ENCODE measurements at places on chromosomes 5 and 9. TPM values are rescaled to one million over a fixed set of nuclear protein-coding genes. Genes with fewer than 3 reads are reported as not detected.
A peak's percentile ranks its signal among the peaks of the same experiment; 100 is the strongest.

GRCh38 chr9:108521063-108521590 is 334.7 kb downstream of the ACTL7B start:
- no peak overlapping the region for H3K4me3 ChIP-seq
- no peaks in the 10 kb centered on the region for H3K4me1 ChIP-seq
- H3K36me3 ChIP-seq, result no peaks in the 10 kb centered on the region

GRCh38 chr9:135152614-135153334 is 65.3 kb downstream of the OLFM1 start:
- H3K4me1 ChIP-seq, result peaks cover 21% of the 10 kb centered on the region
- H3K36me3 ChIP-seq, result no peaks in the 10 kb centered on the region
- peaks cover 16% of the 10 kb centered on the region for H3K27me3 ChIP-seq
- H3K27ac ChIP-seq, result no peak overlapping the region
- H3K4me3 ChIP-seq, result no peak overlapping the region
- no peak for DNase-seq

GRCh38 chr9:6996061-6996854 is 238.5 kb downstream of the KDM4C start:
- H3K27ac ChIP-seq, result no peak overlapping the region
- H3K27me3 ChIP-seq, result no peaks in the 10 kb centered on the region
- no peaks in the 10 kb centered on the region for H3K4me1 ChIP-seq
- no peak overlapping the region for H3K4me3 ChIP-seq

DNA sequence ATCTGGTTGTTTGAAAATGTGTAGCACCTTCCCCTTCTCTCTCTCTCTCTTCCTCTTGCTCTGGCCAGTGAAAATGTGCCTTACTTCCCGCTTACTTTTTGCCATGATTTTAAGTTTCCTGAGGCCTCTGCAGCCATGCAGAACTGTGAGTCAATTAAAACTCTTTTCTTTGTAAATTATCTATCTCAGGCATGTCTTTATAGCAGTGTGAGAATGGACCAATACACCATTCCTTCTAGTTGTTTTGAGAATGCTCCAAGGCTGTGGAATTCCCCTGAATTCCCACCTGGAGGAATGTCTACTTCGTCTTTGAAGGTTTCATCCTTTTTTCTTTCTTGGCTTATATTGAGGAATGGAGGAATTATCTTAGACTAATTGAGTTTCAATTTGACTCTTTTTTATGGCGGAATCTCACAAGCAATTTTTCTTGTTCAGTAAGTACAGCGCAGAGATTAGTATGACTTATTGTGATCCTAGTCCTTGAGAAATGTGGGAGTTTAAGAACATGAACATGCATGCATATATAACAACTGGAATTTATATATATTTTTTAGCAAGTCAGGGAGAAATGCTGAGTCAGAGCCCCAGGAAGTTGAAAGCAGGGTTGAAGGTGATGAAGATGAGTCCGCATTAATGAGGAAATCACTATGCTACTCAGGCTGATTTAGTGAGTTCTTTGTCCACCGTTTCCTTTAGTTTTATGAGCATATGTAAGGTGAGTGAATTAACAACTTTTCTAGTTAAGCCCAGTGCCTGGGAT is 488.1 kb upstream of the ADAMTS16 start:
- H3K4me3 ChIP-seq, result no peak overlapping the region
- H3K4me1 ChIP-seq, result peaks cover 11% of the 10 kb centered on the region
- DNase-seq, result no peak
- H3K27ac ChIP-seq, result no peak overlapping the region

POU4F3 gene
- total RNA-seq, result not detected

DNA sequence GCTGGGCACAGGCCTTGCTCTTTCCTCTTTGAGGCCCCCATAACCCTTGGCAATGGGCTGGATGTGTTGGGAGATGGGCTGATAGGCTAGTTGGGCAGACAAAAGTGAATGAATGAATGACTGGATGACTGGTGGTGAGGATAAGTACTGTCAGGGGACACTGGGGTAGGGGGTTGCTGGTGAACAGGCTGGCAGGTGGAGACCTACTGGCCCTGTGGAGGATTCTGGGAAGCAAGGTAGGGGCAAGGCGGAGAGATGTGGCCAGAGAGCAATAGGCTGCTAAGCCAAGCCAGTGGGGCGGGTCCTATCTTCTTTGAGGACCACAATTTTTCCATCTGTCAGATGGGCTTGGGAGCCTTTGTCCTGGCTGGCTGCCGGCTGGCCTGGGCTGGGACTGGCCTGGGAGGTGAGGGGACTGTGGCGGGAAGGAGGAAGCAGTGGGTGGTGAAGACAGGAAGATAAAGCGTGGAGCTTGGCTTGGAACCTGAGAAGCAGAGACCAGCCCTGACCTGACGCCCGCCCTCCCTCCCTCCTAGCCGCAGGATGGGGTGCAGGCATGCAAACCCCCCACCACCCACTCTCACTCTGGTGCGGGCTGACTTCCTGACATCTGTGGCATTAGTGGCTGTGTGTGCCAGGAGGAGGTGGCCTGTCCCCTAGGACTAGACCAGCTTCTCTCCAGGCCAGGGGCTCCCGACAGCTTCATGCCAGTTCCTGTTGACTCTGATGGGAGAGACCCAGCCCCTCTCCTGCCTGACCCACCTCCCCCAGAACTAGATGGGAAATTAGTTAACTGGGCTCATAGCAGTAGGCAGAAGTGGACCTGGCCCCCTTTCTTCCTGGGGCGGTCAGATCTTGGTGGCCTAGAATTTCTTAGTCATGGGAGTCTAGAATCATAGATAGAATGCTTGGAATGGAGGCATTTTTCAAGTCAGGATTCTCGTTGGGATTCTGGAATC is 9.5 kb downstream of the CXXC5 start:
- no peaks in the 10 kb centered on the region for H3K36me3 ChIP-seq
- H3K4me3 ChIP-seq, result peak overlapping the region; percentile 13
- H3K4me1 ChIP-seq, result peaks cover 70% of the 10 kb centered on the region
- H3K27ac ChIP-seq, result peak overlapping the region; percentile 50
- H3K27me3 ChIP-seq, result no peaks in the 10 kb centered on the region

STOML2 gene
- total RNA-seq, result 186 TPM

- no peak overlapping the region for H3K27ac ChIP-seq
- H3K4me3 ChIP-seq, result no peak overlapping the region
- H3K4me1 ChIP-seq, result peaks cover 23% of the 10 kb centered on the region
Observed at GRCh38 chr5:44943647-44944046, 134.9 kb downstream of the MRPS30 start.

GRCh38 chr9:109213285-109214121 is 46.5 kb upstream of the FRRS1L start:
- no peak for DNase-seq
- peaks cover 4% of the 10 kb centered on the region for H3K27me3 ChIP-seq
- no peaks in the 10 kb centered on the region for H3K36me3 ChIP-seq

DNA sequence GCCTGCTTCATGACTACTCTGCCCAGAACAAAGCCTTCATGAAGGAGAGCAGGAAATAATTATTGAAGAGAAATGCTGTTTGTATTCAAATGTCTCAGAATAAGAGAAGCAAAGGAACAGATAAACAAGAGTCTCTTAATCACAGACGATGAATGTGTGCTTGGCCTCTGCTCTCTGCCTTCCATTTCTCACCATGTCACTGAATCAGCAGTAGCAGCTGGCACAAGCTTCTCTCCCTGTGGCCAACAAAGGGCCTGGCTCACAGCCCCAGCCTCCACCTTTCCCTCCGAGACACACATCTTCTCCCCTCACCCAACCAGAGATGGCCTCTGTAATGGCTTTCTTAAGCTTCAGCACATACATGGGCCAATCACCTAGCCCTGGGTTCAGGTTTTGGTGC is 128.1 kb upstream of the SLIT3 start:
- H3K36me3 ChIP-seq, result no peaks in the 10 kb centered on the region
- no peak overlapping the region for H3K4me3 ChIP-seq
- H3K4me1 ChIP-seq, result peaks cover 10% of the 10 kb centered on the region
- peak overlapping the region; percentile 59 for H3K27ac ChIP-seq
- H3K27me3 ChIP-seq, result no peaks in the 10 kb centered on the region

ROR2 gene
- 12.4 TPM for total RNA-seq

- H3K27ac ChIP-seq, result no peak overlapping the region
- no peak overlapping the region for H3K4me3 ChIP-seq
- no peaks in the 10 kb centered on the region for H3K4me1 ChIP-seq
- no peak for DNase-seq
- no peaks in the 10 kb centered on the region for H3K36me3 ChIP-seq
- peaks cover 63% of the 10 kb centered on the region for H3K27me3 ChIP-seq
Observed at GRCh38 chr9:97714435-97714834, 17.3 kb upstream of the XPA start.

- H3K27ac ChIP-seq, result no peak overlapping the region
- DNase-seq, result no peak
- no peak overlapping the region for H3K4me3 ChIP-seq
- H3K36me3 ChIP-seq, result no peaks in the 10 kb centered on the region
- no peaks in the 10 kb centered on the region for H3K4me1 ChIP-seq
- peaks cover 9% of the 10 kb centered on the region for H3K27me3 ChIP-seq
Observed at GRCh38 chr5:146193285-146193684, 10.1 kb upstream of the RBM27 start.

- H3K27ac ChIP-seq, result no peak overlapping the region
- no peak overlapping the region for H3K4me3 ChIP-seq
- DNase-seq, result no peak
- H3K4me1 ChIP-seq, result peaks cover 15% of the 10 kb centered on the region
- peaks cover 4% of the 10 kb centered on the region for H3K36me3 ChIP-seq
Observed at GRCh38 chr9:137660144-137660543, 41.3 kb downstream of the EHMT1 start.

DNA sequence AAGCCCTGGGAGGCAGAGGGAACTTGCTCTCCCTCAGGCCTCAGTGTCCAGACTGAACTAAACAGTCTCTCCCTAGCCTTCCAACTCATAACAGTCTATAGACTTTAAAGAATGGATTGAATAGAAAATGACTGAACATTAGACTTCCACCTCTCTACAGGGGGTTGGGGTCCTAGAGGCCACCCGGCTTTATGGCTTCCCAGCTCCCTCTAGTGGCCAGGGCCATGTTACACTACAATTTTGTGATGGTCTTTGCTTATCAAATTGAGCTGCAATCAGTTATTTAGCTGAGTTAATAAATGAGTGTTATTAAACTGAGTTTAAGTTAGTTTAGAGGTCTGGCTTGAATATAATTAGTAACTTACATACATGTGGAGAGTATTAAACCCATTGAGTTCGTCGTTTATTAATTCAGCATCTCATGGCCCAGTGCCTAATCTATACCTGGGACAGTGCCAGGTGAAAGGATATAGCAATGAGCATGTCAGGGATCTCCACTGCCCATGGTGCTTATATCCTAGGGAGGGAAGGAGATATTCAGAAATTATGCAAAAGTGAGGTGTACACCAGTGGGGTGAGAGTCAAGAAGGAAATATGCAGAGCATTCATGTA is 105.2 kb downstream of the SH3TC2 start:
- DNase-seq, result peak; percentile 42
- H3K27me3 ChIP-seq, result no peaks in the 10 kb centered on the region
- H3K4me1 ChIP-seq, result no peaks in the 10 kb centered on the region
- no peak overlapping the region for H3K4me3 ChIP-seq
- no peak overlapping the region for H3K27ac ChIP-seq
- H3K36me3 ChIP-seq, result no peaks in the 10 kb centered on the region

DNA sequence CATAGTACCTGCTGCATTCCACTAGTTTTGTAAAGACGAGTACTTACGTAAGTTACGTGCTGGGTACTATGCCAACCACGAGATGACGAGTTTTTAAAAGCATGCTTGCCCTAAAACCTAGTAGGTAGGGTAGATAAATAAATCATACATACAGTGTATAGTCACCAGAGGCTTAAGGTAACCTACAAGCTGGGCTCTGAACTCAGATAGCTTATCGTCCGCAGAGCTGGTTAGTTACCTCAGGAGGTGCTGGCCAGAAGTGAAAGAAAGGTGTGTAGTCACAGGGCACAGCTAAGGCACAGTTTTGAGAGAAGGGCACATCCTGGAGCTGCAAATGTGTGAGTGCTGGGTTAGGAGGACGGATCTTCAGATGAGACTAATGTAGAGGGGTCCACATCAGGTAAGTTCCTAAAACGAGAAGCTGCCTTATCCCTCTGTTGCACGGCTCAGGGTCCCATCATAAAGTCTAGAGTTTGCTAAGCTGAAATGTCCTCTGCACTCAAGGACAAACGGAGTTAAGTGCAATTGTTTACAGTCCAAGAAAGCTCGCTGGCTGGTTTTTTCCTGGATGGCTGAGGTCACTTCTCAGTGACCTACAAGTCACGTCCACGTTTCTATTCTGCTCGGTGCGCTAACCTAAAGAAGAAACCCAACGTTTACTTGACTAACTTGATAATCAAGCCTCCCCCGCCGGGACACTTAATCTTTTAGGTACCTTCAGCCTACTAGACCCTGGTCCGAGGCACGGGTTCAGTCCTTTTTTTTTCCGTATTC is 1.1 kb upstream of the SNX24 start:
- H3K27ac ChIP-seq, result peak overlapping the region; percentile 83
- H3K4me3 ChIP-seq, result peak overlapping the region; percentile 89
- peaks cover 6% of the 10 kb centered on the region for H3K27me3 ChIP-seq

DNA sequence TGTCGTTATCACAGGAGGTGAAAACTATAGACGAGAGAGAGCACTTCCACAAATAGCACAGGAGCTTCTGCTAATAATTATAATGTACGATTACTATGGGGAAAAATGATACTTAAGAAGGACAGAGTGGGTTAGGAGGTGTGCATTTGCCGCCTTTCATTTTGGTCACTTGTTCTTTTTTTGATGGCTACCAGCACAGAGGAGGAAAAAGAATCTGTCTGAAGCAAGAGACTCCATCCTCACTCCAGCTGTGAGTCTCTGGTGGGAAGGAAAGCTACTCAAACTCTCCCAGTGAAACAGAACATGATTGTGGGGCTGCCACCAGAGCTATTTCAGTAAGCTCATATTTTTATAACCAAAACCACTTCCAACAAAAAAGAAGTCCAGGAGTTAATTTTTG is 270.4 kb upstream of the TMEM161B start:
- peaks cover 42% of the 10 kb centered on the region for H3K4me1 ChIP-seq
- H3K36me3 ChIP-seq, result no peaks in the 10 kb centered on the region
- H3K27me3 ChIP-seq, result no peaks in the 10 kb centered on the region
